ENCODE measurements at places on chromosomes 4 and X.

GRCh38 chrX:85221361-85221760, 22.2 kb downstream of the SATL1 start:
- DNase-seq, result no peak

DNA sequence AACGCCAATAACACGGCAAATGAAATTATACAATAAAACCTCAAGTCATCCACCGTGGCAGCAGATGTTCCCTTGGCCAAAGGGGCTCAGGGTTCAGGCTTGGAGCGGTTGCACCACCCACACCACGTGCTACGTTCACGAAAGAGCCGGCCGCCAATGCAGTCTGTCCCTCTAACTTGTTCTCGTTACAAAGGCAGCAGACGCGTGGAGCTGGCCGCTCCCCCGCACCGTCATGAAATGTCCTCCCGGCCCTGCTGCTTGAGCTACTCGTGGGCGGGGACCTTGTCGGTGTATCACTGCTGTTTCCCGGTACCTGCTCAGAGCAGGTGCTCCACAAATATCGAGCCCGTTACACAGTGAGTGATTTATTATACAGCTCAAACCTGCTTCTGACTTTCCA, 36.4 kb upstream of the MAN2B2 start:
- DNase-seq, result no peak

DNA sequence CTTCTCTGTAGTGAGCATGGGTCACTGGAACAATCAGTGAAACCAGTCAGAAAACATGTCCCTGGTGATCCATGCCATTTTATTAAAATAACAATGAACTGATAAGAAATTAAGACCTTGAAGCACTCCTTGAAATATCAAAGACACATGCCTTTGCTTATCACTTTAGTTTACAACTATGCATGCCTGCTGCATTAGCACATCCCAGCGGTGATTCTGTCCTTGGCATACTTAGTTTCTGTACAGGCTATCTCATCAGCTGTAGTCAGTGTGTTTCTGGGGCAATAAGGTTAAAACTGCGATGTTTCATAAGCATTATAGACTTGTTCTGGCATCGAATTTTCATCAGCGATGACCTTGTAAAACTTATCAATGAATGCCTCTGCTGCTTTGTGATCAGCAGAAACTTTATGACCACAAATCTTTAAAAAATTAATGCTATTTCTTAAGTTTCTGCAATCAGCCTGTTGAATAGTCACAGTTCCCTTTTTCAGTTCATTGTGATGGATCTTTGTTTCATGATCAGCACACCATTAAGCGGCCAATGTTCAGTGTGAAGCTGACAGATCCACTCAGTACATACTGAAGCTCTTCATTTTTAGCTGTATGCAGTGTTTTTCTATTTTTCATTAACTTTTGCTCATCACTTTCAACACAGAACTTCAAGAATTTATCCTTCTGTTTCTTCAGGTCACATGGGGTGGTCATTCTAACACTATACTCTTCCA, 150.5 kb downstream of the RNF150 start:
- no peak for DNase-seq

- no peak for DNase-seq
These were observed 200.0 kb upstream of the CASK start for GRCh38 chrX:42123369-42123768.

- no peak for DNase-seq
These were observed 1.8 kb downstream of the LIMCH1 start for GRCh38 chr4:41539711-41540110.

DNA sequence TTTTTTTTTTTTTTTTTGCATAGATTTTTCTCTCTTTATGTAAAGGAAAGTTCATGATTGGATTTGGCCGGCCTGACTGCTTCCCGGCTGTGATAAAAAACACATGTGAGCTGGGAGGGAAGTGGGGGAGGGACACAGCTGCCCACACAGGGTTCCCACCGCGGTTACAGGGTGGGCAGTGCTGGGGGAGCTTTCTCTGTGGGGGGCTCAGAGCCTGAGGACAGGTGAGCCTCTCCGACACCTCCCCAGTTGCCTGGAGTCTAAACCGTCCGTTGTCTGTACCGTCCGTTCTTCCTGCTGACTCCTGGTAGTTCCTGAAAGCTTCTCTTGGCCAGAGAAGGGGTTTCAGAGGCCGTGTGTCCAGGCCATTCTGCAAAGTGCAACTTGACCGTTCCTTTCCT, 21.8 kb downstream of the SHOX start:
- no peak for DNase-seq

DNA sequence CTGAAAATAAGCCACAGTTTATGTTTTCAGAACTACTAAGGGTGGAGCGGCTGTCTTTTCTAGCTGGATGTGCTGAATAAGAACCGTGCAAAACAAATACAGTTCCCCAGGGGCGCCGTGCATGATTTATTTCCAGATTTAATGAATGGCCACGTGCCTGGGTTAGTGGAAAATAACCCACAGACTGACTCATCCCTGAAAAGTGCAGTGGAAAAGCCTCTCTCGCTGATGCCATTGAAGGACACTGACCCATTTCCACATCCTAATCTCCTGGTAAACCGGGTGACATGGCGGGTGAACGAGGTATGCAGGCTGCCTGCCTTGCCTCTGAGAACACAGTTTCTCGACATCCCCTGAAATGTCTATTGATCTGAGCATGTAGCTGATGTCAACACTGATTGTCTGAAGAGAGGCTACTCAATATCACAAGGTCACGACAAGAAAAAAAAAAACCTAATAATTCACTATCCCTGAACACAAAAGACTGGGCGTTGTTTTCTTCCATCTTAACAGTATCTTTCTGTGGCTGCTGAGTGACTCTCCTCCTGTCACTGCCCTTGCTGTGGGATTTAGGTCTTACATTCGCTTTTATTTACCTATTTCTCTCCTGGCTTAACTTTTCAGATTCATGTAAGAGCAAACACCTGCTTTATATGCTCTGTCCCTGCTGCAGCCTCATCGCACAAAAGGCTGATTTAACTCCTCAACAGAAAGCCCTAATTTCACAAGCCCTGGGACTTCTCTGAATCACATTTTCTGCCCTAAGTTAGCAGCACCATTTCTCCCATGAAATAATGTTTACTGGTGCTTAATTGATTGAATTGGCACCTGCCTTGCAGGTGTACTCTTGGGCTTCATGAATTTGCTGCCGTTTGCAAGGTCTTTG, 76.9 kb upstream of the SCOC start:
- DNase-seq, result no peak

- DNase-seq, result no peak
These were observed 1017.2 kb downstream of the PCDH7 start for GRCh38 chr4:31737419-31737818.

- no peak for DNase-seq
These were observed 61.8 kb downstream of the NFKB1 start for GRCh38 chr4:102563000-102563399.
